ENCODE measurements at places on chromosomes 2 and 18.

- no peak for DNase-seq
Measured at GRCh38 chr2:232491139-232491780, 3.6 kb upstream of the ECEL1 start.

DNA sequence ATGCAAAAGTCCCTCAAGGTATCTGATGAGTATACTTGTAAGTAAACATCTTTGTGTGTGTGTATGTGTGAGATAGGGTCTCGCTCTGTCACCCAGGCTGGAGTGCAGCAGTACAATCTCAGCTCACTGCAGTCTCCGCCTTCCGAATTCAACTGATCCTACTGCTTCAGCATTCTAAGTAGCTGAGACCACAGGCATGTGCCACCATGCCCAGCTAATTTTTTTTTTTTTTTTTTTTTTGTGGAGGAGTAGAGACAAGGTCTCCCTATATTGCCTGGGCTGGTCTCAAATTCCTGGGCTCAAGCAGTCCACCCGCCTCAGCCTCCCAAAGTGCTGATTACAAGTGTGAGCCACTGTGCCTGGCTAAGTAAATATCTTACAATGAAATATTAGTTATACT, 23.2 kb downstream of the ADAM17 start:
- DNase-seq, result no peak

DNA sequence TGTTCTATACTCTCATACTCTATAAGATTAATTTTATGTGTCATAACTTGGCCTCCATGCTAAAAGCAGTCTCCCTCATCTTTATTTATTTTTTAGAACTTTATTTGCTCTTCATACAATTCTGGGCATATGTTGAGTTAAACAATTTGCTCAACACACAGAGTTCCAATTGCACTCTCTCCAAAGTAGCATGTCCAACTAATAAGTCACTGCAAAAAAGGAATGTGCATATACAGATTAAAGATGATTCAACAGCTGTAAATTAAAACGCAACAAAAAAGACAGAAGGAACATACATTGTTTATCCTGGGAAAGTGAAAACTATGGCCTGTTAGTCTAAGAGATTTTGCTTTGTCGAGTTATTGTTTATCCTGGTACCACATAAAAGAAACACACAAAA, 277.7 kb upstream of the ACVR2A start:
- DNase-seq, result no peak

- peak; percentile 8 for DNase-seq
Measured at GRCh38 chr2:107392241-107392704, 434.4 kb upstream of the RGPD4 start.

- no peak for DNase-seq
Measured at GRCh38 chr2:177489719-177490301, 97.2 kb downstream of the AGPS start.

DNA sequence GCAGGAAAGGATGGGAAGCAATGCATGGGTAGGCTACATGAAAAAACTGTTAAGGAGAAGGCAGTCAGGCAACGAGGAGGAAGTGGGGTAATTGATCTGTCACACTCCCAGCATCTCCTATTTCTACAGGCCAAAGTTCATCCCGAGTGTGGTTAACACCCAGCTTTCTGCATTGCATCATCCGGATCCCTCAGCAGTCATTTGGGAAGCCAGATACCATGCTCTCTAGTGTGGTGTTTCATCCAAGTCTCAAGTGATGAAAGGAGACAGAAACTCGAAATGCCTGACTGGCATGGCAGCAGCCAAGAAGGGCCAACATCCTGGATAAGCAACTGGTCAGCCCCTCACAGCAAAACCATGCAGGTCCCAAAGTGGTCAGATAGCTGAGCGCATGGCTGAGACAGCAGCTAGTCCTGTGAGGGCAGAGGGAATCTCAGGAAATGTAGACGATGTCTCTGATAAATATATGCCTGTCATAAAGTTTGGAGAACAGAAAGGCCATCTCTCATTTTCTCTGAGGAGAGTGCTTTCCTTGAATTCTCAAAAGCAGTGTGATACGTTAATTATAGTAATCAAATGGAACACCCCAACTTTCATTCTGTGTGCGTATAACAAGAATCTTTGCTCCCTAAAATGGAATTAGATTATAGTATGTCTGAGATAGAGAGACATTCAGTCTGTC, 24.8 kb upstream of the HNRNPA3 start:
- DNase-seq, result no peak

DNA sequence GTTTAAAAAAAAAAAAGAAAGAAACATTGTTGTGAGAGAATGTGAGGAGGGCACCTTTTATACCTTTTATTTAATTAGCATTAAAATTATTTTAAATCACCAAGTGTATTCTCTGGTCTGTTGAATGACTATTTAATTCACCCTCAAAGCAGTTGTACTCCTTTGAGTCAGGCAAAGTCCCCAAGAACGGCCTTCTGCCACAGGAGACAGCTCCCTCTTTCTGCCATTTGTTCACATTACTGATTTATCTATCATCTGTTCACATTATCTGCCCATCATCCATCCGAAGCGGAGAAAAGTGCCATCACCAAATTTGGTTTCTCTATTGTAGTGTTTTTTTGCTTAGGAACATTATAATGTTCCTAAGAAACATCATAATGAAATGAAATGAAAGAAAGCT, 240.7 kb upstream of the DPP10 start:
- no peak for DNase-seq

- no peak for DNase-seq
Measured at GRCh38 chr2:195732574-195732973, 75.5 kb downstream of the SLC39A10 start.

- peak; percentile 59 for DNase-seq
Measured at GRCh38 chr2:190627448-190628412, 21.2 kb upstream of the NAB1 start.

All from heart right ventricle (tissue), 16 donors.